ENCODE measurements at places on chromosomes 3 and 15.
A peak's percentile ranks its signal among the peaks of the same experiment; 100 is the strongest.

DNA sequence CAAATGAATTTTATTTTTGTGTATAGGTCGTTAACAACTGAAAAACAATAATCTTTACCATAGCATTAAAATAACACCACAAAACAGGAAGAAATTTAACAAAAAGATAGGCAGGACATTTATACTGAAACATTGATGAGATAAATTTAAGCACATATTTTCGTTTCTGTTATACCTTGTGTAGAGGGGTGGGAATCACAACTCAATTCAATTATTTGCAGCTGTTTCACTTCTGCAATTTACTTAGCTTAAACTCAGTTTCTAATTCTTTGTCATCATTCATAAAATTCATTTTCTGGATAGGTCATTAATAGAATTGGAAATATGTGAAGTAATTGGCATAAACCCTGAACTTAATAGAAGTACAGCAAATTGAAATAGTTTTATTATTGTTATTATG, 42.3 kb downstream of the TP63 start:
- no peak for DNase-seq

DNA sequence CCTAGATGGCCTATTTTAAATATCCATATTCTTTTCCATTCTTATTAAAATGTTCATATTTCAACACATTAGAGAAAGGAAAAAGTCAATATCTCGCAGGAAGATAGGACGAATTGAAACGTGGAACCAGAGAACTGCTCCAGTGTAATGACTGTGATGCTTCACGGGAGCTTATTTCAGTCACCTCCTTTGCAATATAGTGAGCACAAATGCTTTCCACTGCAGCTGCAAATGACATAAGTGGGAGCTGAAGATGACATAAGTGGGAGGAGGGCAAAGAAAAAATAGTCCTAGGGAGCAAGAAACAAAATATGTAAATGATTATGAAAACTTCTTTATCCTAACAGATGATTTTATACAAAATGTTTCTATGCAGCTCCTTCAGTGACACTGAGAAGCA, 324.1 kb downstream of the ZNF385D start:
- DNase-seq = peak; percentile 48

DNA sequence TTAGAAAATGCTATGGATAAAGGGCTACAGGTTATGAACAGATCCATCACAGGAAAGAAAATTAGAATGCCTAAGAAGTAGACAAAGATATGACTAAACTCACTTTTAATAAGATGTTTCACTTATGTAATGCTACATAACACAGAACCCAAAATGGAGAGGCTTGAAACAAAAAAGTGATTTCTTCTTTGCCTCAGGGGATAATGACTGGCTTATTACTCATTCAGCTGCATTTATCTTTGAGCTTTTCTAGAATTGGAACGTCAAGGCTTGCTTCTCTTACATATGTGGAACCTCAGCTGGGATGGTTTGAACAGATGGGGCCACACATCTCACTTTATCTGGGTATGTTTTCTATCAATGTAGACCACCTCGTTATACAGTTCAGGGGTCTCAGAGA, 120.6 kb upstream of the EPHA3 start:
- no peak for DNase-seq

DNA sequence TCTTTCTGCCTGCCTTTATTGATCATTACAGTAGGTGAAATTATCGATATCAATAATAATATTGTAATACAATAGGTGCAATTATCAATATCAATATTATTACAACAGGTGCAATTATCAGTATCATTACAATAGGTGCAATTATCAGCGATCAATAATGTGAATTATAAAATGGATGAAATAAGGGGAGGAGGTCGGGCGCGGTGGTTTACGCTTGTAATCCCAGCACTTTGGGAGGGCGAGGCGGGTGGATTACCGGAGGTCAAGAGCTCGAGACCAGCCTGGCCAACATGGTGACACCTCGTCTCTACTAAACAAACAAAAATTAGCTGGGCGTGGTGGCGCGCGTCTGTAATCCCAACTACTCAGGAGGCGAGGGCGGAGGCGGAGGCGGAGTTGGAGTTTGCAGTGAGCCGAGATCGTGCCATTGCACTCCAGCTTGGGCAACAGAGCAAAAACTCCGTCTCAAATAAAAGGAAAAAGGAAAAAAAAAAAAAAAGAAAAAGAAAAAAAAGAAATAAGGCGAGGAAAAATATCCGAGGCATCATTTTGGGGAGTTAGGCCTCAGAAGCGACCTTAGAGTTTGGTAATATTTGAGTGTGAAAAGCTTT, 611 bp upstream of the BNIP2 start:
- peak; percentile 38 for DNase-seq

DNA sequence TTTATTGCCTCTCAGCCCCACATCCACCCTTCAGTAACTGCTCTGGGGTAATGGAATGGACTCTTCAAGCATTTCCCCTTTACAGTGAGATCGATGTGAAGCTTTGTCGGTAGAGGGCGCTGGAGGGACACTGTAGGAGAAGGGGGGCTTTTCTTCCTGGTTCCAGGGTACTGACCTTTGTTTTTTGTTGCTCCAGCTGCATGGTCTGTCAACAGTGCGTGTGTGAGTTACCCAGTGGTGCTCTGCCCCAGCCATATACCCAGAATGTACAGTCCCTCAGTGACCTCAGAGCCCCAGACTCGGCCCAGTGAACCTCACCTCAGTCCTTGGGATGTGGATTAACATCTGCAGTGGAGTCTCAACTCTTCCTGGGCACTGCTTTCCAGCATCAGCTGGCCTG, 180.3 kb upstream of the TSC22D2 start:
- DNase-seq = peak; percentile 75

GRCh38 chr15:99481113-99481950, 84.5 kb upstream of the MEF2A start:
- DNase-seq = no peak

GRCh38 chr3:83482402-83483070, 1476.3 kb upstream of the CADM2 start:
- no peak for DNase-seq

DNA sequence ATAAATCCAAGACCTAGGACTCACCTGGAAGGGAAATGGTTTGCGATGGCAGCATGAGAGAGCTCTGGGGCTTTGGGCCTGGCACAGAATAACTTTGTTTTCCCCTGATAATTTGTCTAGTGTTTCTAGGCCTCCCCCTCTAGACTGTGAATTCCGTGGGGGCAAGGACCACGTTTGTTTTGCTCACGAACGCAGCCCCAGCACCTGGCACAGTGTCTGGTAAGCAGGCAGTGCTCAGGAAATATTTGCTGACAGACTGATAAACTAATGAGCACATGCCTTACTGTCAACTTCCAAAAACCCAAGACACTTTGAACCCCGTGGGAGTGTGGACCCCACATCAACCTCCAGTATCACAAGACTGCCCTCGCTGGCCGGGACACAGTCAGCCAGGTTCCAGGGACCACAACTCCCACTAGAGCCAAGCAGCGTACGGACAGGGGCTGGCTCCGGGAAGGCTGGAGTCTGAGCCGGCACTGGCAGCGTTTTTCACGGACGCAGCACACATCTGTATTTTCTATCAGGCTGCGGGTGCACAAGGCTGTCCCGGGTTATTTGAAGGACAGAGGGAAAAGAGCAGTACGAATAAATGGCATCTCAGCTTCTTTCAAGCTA, 146.5 kb downstream of the XXYLT1 start:
- DNase-seq = peak; percentile 68

GRCh38 chr3:149967086-149967685, 3.5 kb downstream of the PFN2 start:
- DNase-seq = peak; percentile 66

DNA sequence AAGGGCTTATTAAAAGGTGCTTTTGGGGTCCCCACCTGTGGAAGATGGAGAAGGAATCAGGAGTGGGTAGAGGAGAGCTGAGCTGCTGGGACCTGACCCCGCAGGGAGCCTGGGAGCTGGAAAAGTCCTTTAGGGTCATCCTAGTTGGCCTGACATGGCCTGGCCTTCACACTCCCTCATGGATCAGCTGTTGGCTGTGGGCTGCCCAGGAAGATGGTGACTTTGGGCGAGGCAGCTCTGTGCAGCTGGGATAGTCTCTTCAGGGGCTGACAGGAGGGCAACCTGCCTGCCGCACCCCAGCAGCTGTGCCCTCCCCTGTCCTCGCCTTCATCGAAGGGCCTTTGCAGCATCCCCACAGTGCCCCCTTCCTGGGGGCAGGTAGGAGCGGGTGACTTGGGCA, 6.6 kb downstream of the LIMD1 start:
- no peak for DNase-seq

- no peak for DNase-seq
These were observed 212.6 kb downstream of the ZNF621 start for GRCh38 chr3:40737343-40737742.

- no peak for DNase-seq
These were observed 37.3 kb downstream of the LNP1 start for GRCh38 chr3:100438623-100438974.

DNA sequence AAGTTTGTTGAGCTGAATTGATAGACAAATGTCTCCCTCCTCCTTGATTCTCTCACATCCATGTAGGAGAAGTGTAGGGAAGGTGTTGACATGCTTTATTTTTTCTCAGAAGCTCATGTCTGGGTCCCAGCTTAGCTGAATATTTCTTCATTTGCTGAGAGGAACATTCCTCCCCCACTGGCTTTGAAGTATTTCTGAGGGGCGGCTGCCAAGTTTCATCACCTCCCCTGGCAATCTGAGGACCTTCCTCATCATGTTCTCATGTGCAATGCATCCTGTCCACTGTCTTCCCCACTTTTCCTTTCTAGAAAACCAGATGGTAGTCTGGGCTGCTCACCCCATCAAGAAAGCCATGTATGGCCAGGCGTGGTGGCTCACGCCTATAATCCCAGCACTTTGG, 168.9 kb upstream of the RGMA start:
- DNase-seq = no peak

- no peak for DNase-seq
These were observed 107.7 kb upstream of the TSC22D2 start for GRCh38 chr3:150300388-150300787.

- DNase-seq = peak; percentile 79
These were observed 10.3 kb downstream of the PDZRN3 start for GRCh38 chr3:73614419-73614818.

GRCh38 chr3:31170932-31171670, 276.6 kb upstream of the GADL1 start:
- no peak for DNase-seq

DNA sequence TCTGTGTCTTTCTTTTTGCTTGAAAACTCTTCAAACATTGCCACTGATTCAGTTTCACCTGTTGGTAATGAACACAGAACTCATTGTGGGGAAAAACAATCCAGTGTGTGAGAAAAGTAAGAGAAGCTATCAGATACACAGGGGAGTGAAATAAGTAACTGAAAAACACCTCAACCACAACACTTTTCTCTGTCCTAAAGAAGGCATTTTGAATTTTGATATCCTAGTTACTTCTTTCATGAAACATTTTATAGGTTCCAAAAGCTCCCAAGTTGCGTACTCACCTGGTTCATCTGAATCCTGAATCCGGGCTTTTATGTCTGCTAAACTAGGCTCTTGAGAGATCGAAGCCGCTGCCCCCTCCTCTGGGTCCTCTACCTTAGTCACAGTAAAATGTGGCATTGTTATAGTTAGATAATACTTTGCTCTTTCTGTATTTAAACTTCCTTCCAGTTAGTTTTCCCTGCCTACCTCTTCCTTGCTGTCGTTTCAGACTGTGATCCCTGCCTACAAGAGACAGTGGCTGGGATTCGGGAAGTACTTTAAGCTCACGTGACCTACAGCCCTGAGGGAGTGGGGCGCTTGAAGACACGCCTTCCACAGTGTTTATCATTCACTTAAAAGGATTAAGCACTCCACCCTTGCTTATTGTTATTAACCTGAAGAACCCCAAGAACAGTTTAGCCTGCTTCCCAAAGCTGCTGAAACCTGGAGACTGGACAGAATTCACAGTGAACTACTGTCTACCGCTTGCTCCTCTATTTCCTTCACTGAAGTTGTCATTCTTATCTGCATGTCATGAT, 19.1 kb downstream of the SLC12A6 start:
- peak; percentile 45 for DNase-seq

DNA sequence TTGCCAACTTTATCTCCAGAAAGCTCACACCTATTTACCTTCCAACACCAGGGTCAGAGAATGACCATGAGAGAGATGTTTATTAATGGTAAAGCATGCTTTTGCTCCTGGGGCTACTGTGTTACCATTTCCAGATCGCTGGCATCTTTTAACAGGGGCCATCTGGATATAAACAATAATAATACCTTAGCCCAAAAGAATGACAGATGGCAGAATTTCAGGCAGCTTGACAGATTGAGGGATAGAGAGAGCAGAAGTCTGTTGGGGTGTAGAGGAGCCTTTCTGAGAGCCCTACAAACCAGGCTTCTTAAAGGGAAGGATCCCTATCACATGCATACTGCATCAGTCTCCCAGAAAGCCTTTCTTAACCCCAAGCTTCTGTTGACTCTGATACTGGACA, 17.7 kb downstream of the RBP1 start:
- no peak for DNase-seq

GRCh38 chr15:96274698-96275097, 55.8 kb upstream of the NR2F2 start:
- DNase-seq = no peak

- no peak for DNase-seq
These were observed 11.5 kb downstream of the CSK start for GRCh38 chr15:74793135-74794028.

DNA sequence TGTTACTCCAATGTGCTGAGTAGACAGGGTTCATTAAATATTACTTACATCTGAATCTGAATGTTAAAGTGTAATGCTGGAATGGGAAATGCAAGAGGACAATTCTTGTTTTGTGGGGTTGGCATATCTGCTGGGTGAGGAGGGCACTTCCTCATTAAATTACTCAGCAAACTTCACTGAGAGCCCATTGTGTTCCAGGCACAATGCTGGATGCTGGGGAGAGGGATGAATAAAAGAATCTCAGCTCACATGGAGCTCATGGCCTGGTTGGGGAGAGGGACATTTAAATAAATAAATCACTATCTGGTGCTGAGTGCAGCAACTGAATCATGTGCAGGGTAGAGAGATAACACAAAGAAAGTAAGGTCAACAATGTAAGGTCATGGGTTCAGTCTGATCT, 199.2 kb upstream of the CFAP20DC start:
- no peak for DNase-seq

GRCh38 chr3:160413613-160414248, 14.3 kb downstream of the SMC4 start:
- peak; percentile 77 for DNase-seq

DNA sequence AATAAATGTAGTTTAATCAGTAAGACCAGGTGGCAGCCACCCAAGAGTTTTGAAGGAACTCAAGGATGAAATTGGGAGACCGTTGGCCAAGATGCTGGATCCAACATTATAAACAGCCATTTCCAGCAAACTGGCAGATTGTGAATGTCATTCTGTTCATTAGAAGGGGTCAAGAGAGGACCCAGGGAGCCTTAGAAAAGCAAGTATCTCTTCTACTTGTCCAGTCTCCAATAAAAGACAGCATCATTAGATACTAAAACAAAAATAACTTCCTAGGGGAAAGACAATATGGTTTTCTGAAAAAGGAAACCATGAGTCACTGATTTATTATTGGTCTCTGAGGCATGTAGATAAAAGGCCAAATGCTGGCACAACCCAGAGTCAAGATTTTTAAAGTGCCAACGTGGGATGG, 67.9 kb downstream of the GADL1 start:
- DNase-seq = no peak

GRCh38 chr15:25532269-25533140, 93.7 kb upstream of the UBE3A start:
- peak; percentile 26 for DNase-seq

Data from muscle of back (tissue), 13 donors.